CD4-positive, alpha-beta T cell treated with Interleukin-1 beta for 1 hour (primary cell): ENCODE measurements at places on chromosomes 7 and 10.
A peak's percentile ranks its signal among the peaks of the same experiment; 100 is the strongest.

DNA sequence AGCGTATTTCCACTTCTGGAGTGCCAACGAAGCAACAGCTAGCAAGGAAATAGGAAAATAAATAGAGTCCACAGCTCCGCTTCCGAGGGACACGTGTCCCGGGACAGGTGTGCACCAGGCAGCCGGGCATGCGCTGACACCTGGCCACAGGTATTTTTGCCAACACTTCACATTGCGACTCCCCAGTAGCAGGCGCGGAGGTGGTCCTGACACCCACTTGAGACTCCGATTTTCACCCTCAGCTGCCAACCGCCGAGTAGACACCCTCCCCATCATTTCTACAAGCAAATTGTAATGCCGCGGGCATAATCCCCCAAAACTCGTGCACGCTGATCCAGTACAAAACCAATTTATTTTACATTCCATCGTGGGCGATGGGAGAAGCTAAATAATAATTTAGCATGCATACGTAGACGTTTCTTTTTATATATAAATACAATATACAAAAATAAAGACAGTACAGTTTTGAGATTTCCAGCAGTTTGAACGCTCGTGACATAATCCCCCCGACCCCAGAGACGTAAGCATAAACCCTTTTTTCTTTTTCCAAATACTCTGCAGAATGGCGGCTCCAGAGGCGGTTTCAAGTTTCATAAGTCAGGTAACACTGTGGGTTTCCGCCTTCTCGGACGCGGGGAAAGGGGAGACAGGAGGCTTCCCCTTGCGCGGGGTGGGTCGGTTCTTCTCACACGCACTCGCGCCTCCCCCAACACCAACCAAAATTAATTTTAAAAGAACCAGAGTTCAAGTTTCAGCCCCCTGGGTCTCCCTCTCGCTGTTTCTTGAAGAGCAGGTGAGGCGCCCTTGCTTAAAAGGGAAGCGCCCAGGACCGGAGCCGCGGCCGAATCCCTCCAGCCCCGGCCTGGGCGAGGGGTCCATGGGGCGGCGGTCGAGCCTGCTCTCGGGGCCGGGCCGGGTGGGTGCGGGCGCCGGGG is 5.7 kb downstream of the MNX1 start:
- DNase-seq: no peak

DNA sequence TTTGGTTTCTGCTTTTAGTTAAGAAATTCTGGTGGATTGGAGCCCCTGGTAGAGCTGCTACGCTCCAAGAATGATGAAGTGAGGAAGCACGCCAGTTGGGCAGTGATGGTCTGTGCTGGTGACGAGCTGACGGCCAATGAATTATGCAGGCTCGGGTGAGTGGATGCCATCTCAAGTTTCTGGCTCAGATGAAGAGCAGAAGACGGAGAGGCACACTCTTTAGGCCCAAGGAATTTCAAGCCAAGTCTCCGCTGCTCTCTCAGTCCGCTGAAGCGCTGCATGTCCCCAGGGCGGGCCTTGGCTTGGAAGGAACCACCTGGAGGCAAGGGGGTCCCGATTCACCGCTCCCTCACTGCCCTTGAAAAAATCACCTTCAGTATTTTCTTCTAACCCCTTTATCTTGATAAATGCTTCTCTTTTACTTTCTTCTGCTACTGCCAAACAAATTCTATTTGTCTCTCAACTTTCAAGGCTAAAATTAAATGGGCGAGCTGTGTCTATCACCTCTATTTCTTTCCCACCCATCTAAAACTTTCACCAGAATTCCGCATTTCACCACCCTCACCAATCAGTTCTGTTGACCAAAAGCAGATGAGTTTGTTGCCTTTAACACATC is 74.2 kb downstream of the ARMC3 start:
- DNase-seq: no peak

DNA sequence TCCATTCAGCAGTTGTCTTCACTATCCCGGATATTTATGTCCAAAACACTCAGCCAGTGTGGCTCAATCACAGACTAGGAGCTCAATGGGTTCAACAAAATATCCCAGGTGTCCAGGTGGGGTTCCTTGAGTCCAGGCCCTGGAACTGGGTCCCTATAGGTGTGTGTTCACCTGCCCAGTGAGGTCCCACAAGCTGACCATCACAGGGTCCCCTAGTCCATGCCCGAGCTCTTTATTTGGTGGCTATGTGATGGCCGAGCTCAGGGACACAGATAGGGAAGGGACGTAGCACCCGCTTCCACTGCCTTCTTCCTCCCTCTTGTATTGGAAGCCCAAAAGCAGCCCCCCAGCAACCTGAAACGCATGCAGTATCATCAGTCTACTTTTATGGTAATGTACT is 78.9 kb upstream of the DDC start:
- DNase-seq: no peak

GRCh38 chr10:100743626-100744135 is 1.7 kb upstream of the PAX2 start:
- DNase-seq: peak; percentile 39

DNA sequence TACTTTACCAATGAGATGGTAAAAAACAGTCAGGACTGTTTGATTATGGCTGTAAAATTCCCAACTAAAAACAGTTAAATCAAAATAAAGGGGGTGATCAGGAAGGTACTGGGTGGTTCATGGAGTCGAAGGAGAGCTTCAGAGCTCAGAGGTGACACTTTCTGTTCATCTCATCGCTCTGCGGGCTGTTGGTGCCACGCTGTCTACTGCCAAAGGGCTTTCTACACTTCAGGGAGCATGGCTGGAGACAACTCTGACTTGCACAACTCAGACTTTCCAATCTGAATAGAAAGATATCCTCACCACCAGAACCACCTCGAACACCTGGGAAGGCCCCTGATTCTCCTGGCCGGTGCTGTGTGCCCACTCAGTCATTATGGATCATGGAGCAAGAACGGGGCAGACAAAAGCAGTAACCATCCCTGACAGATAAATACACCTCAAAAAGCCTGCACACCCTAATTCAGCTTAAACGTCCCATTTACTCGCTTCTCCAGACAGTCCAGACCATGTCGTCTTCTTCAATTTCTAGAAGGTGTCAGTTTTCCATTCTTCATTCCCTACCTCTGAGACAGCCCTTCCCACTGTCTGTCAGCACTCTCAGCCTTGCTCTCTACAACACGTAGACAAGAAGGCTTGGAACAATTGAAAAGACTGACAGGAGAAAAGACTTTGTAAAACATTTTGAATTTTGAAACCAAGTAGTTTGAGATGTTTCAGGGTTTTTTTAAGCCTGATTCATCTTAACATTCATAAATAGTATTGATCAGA is 348.7 kb upstream of the NFE2L3 start:
- DNase-seq: no peak

DNA sequence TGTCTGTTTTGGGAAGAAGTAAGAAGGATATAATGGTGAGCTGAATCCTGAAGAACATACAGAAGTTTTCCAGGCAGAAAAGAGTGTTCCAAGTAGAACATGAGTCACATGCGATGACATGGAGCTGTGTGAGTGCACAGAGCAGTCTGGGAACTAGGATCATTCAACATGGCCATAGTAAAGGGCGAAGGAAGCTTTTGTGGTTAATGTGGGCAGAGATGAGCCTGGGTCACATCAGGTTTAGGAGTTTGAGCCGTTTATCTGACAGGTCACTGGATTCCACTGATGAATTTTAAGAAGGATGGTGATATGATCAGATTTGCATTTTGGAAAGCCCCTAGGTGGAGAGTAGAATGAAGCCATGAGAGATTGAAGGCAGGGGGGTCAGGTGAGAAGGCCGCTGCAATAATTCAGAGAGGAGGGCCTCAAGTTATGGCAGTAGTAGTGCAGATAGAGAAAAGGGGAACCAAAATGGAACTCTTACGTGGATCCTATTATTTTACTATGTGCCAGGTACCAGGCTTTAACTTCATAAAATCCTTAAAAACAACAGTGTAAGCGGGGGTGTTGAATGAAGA is 171.3 kb downstream of the RNLS start:
- DNase-seq: no peak

- DNase-seq: no peak
Measured at GRCh38 chr10:71502851-71503250, 106.1 kb downstream of the CDH23 start.

- no peak for DNase-seq
Measured at GRCh38 chr7:8639668-8640067, 206.3 kb downstream of the NXPH1 start.

GRCh38 chr7:55508221-55509011 is 63.9 kb downstream of the VOPP1 start:
- no peak for DNase-seq

- no peak for DNase-seq
Measured at GRCh38 chr10:78891741-78892140, 177.0 kb upstream of the ZMIZ1 start.

- no peak for DNase-seq
Measured at GRCh38 chr10:23047201-23048050, 48.0 kb upstream of the MSRB2 start.

GRCh38 chr10:58266003-58266825 is 1.5 kb downstream of the IPMK start:
- DNase-seq: peak; percentile 47

- no peak for DNase-seq
Measured at GRCh38 chr10:123417414-123417813, 248.7 kb upstream of the GPR26 start.

- DNase-seq: no peak
Measured at GRCh38 chr10:125115409-125115808, 45.0 kb downstream of the CTBP2 start.

GRCh38 chr7:89023877-89024276 is 228.3 kb upstream of the TEX47 start:
- no peak for DNase-seq

DNA sequence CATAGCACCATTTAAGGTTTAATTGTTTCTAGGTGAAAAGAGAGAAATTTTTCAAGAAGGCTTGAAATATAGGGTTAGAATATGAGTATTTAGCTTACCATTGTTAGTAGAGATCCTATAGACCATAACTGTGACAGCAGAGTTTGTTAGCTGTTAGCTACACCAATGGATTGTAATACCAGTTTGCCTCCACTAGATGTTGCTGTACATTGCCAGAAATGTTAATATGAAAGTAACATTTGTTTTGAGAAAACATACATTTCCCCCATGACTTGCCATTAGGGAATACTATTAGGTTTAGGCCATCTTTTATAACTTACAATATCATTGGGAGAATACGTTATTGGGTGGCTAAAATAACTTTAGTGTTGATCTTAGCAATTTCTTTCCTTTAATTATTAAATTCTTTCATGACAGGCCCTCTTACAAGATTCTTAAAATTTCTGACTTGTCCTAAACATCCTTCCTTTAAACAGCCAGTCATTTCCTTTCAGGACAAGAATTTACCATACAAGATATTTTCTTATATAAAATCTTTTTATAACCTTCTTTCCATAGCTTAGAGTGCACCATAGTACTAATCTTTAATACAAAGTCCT is 39.5 kb downstream of the ZNF117 start:
- DNase-seq: peak; percentile 58

DNA sequence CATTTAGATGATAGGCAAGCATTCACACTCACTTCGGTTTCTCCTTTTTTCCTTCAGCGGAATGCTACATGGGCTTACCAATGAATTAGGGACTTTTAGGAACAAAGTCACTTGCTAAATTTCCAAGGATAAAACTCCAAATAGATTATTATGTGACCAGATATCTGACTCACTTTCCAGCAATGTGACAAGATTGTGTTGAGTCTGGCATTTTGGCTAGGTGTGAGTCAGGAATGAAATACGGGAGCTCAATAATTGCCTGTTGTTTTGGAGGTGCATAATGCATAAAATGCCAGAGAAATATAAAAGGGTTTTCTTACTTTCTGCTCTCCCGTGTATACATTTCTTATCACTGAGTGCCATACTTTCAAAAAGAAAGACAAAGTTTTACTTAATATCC is 721.1 kb downstream of the KCNMA1 start:
- no peak for DNase-seq

- DNase-seq: peak; percentile 51
Measured at GRCh38 chr7:38796626-38797501, 112.1 kb downstream of the VPS41 start.

DNA sequence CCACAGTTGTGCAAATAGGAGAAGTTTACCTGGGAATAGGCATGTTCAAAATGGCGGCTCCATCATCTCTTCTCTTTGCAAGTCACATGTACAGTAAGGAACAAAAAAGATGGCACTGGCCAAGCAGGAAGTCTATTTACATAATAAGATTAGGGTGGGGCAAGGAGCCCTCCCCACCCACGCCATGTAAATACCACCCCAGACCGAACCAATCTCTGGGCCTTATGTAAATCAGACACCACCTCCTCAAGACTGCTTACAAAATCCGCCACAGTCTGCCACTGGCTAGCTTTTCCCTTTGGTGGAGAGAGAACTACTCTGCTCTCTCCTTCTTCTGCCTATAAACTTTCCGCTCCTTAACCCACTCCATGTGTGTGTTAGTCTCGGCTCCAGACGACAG is 1496.3 kb downstream of the REEP3 start:
- no peak for DNase-seq

- no peak for DNase-seq
Measured at GRCh38 chr7:134477954-134478353, 19.1 kb upstream of the AKR1B1 start.

- no peak for DNase-seq
Measured at GRCh38 chr10:62112300-62112699, 156.3 kb downstream of the RTKN2 start.

DNA sequence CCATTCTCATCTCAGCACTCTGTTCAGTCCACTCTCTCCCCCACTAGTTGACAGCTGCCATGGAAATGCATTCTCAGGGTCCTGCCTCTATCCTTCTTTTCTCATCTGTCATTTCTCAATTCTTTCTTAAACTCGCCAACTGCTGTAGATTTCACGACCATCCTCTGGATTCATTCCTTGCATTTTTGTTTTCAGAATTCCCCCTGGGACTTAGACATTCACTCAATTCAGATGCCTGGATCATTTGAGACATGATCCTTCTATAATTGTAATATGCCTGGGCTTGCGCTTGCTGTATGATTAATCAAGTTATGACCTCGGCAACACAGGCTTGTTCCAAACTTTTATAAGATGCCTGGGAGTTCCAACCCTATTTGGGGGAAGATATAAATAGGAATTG is 104.5 kb downstream of the RAB11FIP2 start:
- no peak for DNase-seq

- peak; percentile 75 for DNase-seq
Measured at GRCh38 chr7:50266635-50267386, 37.7 kb upstream of the IKZF1 start.

DNA sequence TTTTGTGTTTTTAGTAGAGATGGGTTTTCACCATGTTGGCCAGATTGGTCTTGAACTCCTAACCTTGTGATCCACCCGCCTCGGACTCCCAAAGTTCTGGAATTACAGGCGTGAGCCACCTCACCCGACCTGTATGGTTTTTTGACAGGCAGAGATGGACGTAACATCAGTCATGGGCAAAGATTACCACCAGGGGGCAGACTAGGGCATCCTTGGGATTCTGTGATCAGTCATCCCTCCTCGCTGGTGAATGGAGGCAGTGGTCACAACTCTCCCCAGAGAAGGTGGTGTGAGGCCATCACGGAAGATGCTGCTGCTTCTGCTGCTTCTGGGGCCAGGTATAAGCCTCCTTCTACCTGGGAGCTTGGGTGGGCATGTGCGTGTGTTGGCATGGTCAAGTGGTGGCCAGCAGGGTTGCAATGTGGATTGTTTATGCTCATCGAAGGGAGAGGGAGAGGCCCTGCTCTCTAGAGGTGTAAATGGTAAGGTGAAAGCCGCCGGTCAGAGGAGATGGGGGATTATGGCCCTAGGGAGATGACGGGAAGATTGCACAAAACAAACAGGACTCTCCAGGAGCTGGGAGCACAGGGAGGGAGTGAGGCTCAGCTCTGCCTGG is 122.7 kb upstream of the PRSS1 start:
- peak; percentile 74 for DNase-seq

GRCh38 chr7:2017914-2018568 is 214.7 kb downstream of the MAD1L1 start:
- DNase-seq: no peak

- DNase-seq: no peak
Measured at GRCh38 chr10:98587156-98587837, 140.6 kb upstream of the HPS1 start.
